ENCODE measurements at places on chromosomes 3 and 15.

DNA sequence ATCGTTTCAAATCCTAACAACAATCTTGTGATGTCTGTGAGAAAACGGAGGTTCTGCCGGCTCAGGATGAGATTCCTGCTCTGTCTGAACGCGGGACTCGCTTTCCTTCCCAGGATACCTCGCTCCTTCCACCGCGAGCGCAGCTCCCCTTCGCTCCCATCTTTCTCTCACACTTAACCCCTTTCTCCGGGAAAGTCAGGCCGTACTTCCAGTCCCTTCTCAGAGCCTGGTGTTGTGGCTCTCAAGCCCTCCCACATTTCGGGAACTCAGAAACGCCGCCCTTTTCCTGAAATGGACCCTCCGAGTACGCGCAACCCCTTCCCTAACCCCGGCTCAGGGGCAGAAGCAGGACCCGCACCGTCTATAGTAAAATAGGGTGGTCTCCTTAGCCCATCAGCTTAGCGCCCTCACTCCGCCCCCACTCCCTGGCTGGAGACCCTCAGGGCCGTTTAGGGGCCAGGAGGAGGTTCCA is 378 bp upstream of the FEM1B start:
- DNase-seq = no peak

DNA sequence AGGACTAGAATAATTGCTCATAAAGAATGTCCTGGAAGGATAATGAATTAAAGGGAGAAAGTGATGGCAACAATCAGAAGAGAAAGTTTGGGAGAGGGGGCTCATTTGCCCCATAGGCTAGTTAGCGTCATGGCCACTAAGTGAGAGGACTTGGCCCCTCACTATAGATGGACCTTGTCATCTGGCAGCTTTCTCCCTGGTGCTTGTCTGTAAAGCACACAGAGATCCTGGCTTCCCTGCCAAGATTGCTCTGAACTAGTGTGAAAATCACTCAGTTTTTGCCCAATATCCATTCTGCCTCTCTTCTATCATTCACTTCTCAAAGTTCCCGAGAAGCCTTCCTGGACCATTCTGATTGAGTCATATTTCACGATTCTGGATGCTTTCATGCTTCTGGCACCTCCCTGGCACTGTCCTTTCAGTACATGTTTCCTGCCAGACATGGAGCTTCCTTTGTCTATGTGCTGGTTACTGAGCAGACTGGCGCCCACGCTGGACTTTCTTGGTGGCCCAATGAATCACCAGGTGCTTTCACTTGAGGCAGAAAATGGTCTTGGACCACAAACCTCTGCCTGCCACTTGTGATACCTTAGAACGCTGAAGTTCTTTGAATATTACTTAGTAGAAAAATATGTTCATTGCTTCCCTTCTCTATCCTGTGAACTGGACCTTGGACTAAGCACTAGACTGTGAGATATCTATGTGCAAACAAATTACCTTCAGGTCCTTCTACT is 709.6 kb upstream of the CFAP20DC start:
- DNase-seq = no peak

GRCh38 chr15:32034106-32034505 is 3.8 kb downstream of the CHRNA7 start:
- no peak for DNase-seq

DNA sequence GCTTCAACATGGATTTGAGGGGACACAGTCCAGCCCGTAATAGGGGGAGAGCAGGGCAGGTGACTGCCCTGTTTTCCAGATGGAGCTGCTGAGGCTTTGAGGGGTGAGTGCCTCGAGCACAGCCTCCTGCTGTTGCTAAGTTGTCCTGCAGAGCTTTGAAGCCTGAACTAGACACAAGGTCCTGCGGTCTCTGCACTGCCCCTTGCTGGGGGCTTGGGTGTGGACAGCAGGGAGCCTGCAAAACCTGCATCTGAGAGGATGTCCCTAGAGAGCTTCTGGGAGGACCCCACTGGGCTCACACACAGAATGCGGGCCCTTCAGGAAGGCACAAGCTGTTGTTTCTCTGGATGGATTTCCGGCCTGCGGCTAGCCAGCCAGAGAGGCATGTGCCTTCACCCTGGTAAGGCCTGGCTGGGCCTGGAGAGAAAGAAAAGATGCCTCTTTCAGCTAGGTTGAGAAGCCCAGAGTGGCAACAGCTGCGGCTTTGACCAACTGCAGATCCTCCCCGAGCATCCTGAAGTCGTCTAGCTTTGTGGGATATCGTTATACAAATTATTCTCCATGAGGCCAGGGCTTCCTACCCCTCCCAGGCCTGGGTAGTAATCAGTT is 226.2 kb downstream of the SLCO3A1 start:
- DNase-seq = no peak

GRCh38 chr3:186664506-186664905 is 1.3 kb upstream of the HRG start:
- no peak for DNase-seq

DNA sequence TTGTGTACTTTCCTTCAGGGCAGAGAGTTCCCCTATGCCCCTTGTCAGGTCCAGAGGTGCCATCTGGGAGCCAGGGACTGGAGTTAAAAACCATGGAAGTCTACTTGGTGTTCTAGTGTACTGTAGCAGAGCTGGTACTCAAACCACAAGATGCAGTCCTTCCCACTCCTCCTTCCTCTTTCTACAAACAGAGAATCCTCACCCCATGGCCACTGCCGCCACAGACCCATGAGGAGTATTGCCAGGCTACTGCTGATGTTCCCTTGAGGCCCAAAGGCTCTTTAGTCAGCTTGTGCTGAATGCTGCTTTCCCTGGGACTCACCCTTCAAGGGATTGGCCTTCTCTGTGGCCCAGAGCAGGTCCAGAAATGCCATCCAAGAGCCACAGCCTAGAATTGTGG is 229.2 kb upstream of the ZPLD1 start:
- no peak for DNase-seq

- DNase-seq = no peak
Observed at GRCh38 chr3:188446014-188446413, 292.1 kb downstream of the LPP start.

DNA sequence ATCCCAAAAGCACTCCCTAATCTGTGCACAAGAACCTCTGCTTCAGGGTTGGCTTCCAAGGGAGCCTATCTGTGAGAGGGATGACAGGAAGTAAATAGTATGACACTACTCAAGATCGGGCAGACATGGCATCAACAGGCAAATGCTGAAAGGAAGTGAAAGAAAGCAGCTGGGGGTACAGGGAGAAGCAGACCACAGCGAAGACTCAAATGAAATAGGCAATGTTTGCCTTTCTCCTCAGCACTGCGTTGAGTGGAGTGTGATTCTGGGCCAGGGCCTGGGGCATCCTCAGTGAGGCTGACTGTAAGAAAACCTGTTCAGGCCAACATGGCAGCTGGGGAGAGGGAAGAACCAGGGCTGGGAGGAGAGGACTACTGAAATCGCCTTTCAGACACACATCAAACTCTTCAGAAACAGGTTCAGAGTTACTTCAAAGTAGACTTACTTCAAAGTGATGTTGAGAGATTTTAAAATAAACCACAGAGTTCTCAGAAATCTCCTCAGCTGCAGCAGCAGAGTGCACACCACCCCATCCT is 96.6 kb downstream of the SLC9A9 start:
- DNase-seq = no peak

- DNase-seq = no peak
Observed at GRCh38 chr3:42610976-42611375, 10.5 kb downstream of the NKTR start.

DNA sequence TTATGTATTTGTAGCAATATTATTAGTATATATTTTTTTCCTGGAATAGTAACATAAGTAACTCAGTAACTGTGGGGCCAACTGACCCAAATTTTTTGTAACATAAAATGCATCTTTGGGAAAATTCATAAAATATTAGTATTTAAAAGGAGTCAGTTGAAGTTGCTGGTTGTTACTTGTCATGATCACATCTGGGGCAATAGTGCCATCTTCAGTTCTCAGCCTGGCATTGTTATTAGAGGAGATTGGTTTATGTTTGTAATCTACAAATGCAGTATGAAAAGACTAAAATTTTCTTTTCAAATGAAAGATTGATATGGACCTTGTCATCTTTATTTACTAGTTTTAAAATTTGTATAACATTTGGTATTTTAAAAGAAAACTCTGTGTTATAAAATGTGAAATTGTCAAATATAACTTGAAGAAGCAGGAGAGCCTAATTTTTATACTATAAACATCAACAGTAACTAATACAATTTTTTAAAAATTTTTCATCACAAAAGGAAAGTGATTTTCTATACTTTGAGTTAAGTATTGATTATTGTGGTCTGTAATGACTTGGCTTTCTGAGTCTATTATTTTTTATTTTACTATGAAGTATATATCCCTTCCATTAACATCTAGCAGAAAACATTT is 38.8 kb upstream of the MLF1 start:
- DNase-seq = no peak

DNA sequence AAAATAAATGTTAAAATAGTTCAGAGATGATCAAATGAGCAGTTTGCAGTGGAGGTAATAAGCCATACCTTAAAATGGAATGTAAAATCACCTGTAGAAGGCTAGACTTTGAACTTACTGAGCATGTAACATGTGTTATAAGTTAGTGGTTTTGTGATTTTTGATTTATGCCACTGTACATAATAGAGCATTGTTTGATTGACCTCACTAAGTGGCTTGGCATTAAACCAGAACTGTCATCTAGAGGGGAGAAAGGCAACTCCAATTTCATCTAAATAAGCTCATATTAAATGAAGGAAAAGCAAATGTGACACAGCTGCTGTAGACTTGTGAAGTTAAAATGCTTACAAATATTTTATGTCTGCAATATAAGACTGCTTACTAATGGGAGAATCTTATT is 387.9 kb downstream of the ZIC1 start:
- DNase-seq = peak; percentile 24

GRCh38 chr3:183312433-183312832 is 59.4 kb downstream of the B3GNT5 start:
- no peak for DNase-seq

GRCh38 chr15:65930134-65930533 is 60.8 kb downstream of the RAB11A start:
- peak; percentile 4 for DNase-seq

- DNase-seq = no peak
Observed at GRCh38 chr15:65084500-65085206, 8.1 kb downstream of the KBTBD13 start.

DNA sequence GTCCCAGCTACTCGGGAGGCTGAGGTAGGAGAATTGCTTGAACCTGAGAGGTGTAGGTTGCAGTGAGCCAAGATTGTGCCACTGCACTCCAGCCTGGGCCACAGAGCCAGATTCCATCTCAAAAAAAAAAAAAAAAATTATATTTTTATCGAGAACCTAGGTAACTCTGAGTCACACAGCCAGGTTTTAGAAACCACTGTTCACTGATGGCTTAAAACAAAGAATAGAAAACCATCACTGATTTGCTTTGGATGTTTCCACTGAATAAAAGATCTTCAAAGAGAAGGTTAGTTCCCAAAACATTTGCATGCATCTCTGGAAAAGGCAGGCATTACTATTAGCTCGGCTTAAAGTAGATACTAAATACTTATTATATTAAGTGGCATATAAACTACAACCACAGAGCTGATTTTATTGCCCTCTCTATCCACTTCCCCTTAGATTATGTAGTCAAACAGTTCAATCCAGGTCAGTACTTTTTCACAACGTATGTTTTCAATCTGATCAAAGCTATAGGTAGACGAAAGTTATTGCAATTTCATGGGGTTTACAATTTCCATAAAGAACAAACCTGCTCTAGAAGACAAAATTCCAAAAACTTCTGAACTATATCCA is 1.4 kb downstream of the B4GALT4 start:
- DNase-seq = no peak

GRCh38 chr3:142990721-142991120 is 10.6 kb upstream of the U2SURP start:
- no peak for DNase-seq

- DNase-seq = peak; percentile 53
Observed at GRCh38 chr3:32257641-32258438, 19.4 kb downstream of the CMTM8 start.

DNA sequence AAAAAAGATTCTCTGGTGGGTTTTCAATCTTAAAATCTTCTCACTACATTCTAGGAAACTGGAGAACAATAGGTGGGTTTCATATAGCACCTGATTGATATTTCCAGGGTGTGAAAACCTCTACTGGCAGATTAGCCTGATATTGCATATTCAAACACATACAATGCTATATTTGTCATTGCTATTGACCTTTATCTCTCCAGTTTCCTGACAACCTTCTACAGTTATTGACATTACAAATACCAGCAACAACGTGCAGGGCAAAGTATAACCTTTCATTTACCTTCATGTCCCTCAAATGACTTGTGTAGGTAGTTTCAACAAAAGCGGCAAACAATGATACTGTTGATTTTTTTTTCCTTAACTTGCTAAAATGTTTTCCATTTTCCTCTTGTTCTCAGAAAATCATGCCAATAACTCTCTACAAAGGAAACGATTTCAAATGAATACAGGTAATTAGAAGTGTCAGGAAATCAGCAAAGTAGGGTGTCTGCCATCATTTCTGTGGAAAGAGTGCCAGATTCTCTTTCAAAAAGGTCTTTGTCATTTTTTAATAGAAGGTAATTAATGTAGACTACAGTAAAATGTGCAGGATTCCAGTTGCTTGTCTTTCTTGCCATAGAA is 72.6 kb upstream of the CDIN1 start:
- DNase-seq = no peak

DNA sequence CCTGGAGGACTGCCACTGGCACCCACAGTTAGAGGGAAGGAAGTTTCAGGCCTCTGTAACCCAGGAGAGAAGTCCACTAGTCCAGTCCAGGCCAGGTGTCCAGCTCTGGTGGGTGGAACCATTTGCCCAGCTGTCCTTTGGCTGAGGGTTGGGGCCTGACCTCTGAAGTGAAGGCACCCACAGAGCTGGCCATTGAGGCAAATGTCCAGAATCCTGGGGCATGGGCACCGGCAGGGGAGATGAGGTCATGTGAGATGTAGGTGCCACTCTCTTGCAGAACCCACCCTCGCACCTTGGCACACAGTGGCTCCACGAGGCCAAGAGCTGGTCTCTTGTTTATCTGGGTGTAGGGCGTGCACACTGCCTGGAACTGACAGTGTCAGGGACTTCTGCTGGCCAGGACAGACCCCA is 162.8 kb downstream of the SMAD6 start:
- no peak for DNase-seq

DNA sequence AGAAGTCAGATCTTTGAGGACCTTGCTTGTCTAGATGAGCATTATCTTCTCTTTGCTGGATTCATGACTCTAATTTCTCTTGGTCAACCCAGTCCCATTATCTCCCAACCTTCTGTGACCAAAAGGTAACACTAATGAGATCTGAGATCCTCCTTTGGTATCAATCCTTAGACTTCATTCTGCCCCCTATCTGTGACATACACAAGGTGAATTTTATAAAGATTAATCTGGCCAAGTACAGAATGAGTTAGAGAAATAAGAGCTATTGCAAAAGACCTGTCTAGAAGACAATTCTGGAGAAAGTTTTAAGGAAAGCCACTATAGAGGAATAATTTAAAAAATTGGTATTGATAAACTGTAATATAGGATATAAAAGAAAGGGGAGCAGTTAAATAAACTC is 113.8 kb upstream of the KCNMB2 start:
- no peak for DNase-seq

DNA sequence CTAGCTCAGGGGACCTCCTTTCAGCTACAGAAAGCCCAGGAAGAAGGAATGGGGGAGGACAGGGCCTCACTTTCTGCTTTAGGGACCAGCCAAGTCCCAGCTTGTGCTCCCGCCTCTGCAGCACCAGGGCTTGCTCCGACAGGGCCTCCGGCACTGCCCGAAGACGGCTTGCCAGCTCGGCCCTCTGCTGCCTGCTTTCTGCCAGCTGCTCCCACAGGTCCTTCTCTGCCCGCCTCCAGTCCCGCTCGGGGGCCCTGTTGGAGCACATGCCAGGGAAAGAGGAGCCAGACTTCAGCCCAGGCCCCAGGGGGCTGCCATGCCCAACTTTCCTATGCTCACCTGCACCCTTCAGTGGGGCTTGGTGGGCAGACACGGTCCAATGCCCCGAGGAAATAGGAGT is 4.3 kb upstream of the CLK3 start:
- no peak for DNase-seq
